ENCODE measurements at places on chromosomes 11 and 22.

GRCh38 chr22:27349456-27349855 is 452.1 kb downstream of the MN1 start:
- no peak for DNase-seq

DNA sequence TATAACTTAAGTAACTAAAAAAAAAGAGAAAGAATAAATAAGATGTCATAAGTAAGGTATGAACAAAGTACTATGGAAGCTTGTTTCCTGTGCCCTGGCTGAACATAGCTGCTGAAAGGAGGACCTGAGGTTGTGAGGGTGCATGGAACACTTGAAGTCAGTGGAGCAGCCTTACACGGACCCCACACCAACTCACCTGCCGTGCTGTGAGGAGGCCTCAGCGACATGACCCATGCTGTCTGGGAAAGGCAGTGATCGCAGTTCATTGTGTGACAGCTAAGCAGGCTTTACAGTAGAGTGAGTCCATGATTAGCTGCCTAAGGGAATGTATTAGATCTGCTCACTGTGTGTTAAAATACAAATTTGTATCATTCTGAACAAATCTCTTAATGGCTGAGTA is 17.6 kb downstream of the RASSF10 start:
- DNase-seq = no peak

DNA sequence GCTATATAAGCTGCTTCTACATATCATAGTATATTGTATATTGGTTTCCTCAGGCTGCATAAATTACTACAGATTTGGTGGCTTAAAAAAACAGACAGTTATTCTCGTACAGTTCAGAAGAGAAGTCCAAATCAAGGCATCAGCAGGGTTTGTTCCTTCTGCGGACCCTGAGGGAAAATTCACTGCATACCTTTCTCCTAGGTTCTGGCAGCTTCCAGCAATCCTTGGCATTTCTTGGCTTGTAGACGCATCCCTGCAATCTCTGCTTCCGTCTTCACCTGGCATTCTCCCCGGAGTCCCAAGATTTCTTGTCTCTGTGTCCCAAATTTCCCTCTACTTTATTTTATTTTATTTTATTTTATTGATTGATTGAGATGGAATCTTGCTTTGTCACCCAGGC is 142.8 kb downstream of the COMMD9 start:
- no peak for DNase-seq

DNA sequence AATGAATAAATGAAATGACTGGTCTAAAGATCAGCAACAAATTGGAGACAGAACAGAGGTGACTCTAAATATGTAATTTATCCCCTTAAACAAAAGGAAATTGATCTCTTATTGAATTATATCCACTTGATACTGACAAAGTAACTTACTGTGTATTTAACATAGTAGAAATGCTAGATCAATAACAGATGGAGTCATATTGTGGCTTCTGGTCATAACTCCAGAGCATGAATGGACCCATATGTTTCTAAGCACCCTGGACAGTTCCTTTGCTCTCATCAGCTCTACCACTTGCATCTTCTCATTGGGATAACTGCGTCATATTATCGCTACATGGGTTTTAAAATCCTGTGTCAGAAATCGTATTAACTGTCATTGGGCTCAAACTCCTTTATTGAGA is 222.3 kb downstream of the ETS1 start:
- DNase-seq = peak; percentile 80

- DNase-seq = peak; percentile 8
Observed at GRCh38 chr11:35347921-35348331, 71.4 kb downstream of the SLC1A2 start.

Measured in hepatocyte (in vitro differentiated cells).